ENCODE measurements at places on chromosomes 1 and 21.

GRCh38 chr1:71190843-71191242, 110.0 kb upstream of the ZRANB2 start:
- DNase-seq: no peak

GRCh38 chr1:32770221-32770731, 46.9 kb downstream of the YARS1 start:
- no peak for DNase-seq

DNA sequence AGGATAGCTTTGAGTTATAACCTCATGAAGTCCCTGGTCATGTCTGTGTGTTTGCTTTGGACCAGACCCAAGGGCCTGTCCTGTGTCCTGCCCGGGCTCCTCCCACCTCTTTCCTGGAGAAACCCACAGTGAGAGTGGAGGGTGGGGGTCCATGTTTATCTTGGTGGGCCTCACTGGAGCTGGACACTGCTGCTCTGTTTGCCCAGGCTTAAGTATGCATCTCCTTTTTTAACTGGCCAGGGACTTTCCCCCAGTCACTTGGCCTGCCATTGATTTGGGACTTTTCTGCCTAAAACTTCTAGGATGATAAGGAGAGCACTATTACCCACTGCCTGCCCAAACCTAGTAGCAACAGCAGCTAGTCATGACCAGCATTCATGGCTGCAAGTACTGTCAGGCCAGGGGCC, 49.8 kb downstream of the DDR2 start:
- no peak for DNase-seq

GRCh38 chr1:1086911-1087341, 12.8 kb upstream of the RNF223 start:
- DNase-seq: no peak

DNA sequence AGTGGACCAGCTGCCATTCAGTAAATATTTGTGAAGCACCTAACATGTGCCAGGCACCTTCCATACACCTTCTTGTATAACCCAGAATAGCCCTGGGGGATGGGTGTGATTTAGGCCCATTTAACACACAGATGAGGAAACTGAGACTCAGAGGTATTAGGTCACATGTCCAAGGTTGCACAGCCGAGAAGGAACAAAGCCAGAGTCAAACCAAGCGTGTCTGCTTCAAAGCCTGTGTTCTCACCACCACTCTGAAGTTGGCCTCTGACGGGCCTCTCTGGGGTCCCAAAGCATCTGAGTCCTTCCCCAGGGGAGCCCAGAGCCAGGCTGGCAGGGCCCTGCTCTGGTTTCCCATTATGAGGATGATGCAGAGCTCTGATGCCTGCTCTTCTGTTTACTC, 65.1 kb downstream of the LACTBL1 start:
- DNase-seq: no peak
